ENCODE measurements at places on chromosomes 3 and 15.

- no peak for DNase-seq
Observed at GRCh38 chr3:77321646-77322045, 281.7 kb downstream of the ROBO2 start.

- DNase-seq, result no peak
Observed at GRCh38 chr15:34370129-34370528, 3.1 kb upstream of the LPCAT4 start.

- DNase-seq, result no peak
Observed at GRCh38 chr3:69201658-69202057, 79.3 kb upstream of the LMOD3 start.

GRCh38 chr15:89740137-89740536 lies 10.9 kb downstream of the MESP1 start:
- DNase-seq, result peak; percentile 68

DNA sequence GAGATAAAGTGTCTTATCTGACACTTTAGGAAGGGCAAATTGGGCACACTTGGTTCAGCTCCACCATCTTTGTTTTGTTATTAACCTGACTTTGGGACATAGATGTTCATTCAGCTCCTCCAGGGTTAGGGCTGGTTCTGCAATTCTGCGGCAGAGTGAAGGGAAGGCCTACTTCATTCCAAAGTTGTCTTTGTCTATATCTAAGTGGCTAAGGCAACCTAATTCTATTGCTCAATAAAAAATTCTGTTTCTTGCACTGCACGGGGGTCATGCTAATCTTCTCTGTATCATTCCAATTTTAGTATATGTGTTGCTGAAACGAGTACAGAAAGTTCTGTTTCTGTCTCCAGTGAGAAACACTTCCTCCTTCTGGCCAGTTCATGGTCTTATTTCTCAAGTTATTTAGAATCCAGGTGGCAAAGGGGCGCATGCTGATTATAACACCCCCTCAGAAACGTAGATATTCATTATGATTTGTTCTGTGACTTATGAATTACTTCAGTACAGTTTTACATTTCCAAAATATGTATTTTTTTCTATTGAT lies 53.5 kb downstream of the PFN2 start:
- DNase-seq, result no peak

GRCh38 chr3:71076361-71077002 lies 507.0 kb downstream of the FOXP1 start:
- DNase-seq, result no peak

- no peak for DNase-seq
Observed at GRCh38 chr3:138937690-138938055, 9.3 kb downstream of the FOXL2 start.

- no peak for DNase-seq
Observed at GRCh38 chr3:112046599-112046998, 12.1 kb downstream of the TMPRSS7 start.

DNA sequence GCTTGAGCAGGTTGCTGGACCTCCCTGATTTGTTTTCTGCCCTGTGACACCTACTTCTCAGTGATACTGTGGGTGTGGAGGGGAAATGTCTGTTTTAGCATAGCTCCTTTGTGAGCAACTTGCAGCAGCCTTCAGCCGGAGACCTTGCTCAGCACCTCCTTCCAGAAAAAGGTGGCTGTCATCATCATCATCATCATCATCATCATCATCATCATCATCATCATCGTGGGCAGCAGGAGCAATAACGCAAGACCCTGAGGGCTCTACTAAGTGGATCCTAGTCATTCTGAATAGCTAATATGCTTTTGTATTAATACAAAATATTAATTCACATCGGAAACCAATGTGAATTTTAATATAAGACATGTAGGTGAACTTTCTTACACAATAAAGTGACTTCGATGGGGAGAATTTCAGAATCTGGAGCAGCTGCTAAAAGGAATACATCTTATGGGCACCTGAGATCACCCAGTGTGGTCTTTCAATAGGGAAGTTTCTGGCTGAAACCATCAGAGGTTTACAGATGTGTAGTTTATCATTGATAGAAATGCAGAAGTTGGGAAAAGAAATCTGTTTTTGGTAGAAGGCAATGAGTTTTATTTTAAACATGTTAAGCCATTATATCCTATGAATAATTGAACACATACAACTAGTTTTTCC lies 8.6 kb downstream of the GABRR3 start:
- DNase-seq, result no peak

- DNase-seq, result no peak
Observed at GRCh38 chr15:88627463-88627862, 6.3 kb downstream of the AEN start.

- no peak for DNase-seq
Observed at GRCh38 chr3:138408751-138409570, 25.5 kb upstream of the ESYT3 start.

DNA sequence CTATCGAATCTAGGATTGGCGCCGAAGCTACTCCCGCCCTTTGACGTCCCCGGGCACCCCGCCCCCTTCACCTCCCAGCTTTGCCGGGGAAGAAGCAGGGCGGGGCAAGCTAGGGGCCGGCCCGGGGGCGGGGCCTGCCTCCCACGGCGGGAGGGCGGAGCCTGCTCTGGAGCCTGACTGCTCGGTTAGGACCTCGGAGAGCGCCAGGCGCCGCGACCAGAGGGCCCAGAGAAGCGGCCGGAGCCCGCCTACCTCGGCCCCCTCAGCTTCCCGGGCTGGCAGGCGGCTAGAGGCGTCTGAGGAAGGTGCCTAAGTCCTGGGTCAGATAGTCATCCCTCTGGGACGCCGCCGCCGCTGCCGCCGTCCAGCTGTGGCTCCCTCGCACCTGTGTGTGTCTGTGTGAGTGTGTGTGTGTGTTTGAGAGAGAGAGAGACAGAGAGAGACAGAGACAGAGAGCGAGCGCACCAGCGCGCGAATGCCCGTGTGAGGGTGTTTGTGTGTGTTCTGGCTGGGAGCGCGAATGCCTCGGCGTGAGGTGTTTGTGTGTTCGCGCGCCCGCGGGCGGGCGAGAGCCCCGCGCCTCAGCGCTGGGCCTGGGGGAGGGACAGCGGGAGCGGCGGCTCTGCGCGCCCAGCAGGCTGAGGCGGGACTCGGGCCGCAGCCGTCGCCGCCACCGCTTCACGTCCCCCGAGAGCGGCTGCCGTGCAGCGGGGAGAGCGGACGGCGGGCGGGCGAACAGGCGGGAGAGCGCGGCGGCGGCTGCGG lies at the start of gene STXBP5L:
STXBP5L (plus strand) TSS at position 176 of the 765 bp plus-strand sequence. CDS start 1,374 bp downstream, outside the sequence.
- DNase-seq, result peak; percentile 9

- no peak for DNase-seq
Observed at GRCh38 chr3:44762690-44763089, 1.1 kb downstream of the KIF15 start.

DNA sequence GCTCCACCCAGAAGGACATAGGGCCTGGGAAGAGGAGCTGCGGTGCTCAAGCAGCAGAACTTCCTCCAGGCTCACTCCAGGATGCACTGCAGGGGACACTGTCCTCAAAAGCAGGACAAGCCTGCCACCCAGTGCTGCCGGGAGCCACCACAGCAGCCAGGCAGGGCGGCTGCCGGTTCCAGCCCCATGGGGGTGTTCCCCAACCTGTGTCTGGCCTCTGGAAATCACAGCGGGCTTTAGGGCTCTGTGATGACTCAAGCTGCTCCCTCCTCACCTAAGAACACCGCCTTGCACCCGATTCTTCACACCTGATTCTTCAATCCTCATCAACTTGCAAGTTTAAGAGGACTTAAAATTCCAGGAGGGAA lies 71.9 kb upstream of the SLC6A11 start:
- no peak for DNase-seq

GRCh38 chr3:126270145-126270811 lies 86.9 kb downstream of the KLF15 start:
- no peak for DNase-seq

DNA sequence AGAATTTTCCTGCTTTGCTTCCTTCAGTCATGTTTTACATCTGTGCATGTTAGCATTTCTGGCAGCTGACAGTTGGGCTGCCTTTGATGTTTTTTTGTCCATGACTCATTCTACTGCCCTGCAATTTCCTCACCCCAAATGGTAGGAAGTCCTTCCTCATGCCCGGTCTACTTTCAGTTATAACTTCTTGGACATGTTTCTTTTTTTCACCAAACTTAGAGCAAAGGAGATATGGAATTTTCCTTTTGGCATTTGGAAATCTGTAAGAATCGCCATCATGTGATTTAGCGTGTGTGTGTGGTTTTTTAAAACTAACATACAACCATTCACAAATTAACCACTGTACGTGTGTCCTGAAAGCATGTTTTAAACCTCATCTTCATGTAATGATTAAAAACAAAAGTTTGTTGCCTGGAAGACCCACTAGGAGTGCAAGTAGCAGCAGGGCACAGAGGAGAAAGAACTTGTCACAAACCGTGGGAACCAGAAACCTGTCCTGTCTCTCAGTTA lies 430.7 kb upstream of the CFAP20DC start:
- no peak for DNase-seq

DNA sequence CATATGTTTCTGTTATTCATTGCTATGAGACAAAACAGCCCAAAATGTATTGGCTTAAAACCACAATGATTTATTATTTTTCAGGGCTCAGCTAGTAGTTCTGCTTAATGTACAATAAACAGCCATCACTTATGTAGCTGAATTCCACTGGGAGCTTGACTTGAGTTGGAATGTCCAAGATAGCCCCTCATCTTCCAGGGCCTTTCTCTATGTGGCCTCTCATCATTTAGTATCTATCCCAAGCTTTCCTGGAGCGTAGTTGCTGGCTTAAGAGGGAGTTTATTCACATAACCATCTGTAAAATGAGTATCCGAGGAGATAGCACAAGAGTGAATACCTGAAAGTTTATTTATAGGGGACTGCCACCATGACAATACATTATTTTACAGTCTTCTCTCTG lies 176.8 kb downstream of the EPHA6 start:
- no peak for DNase-seq

DNA sequence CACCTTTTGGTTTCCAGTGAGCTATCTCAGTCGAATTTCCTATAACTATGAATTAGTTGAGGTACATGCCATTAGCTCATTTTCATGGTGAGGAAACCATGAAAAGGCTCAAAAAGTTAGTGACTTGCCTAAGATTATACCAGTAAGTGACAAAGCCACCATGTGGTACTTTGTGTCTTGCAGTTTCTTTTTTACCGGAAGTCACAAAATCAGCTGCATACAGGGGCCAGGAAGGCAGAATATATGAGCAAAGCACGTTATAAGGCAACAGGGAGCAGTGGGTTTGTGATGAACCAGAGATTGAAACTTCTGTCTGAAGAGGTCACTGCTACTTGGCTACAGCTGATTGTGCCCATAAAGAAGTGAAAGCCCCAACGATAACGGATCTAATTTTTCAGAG lies 50.3 kb downstream of the CMTM8 start:
- DNase-seq, result no peak

DNA sequence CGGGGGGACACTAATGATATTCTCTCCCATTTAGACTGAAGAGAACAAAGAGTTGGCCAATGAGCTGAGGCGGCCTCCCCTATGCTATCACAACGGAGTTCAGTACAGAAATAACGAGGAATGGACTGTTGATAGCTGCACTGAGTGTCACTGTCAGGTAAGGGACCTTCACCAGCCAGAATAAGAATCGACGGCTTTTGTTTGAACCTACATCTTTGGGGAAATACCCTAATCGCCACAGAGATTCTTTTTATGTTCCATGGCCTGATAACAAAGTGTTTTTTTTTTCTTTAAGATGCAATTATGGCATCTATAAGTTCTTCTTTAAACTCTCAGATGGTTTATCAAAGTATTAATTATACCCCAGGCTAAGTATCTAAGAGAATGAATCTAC lies 3.4 kb downstream of the THBS1 start:
- DNase-seq, result peak; percentile 36

- DNase-seq, result no peak
Observed at GRCh38 chr3:186247821-186248814, 113.9 kb downstream of the DGKG start.

- no peak for DNase-seq
Observed at GRCh38 chr3:175378348-175378747, 519.2 kb downstream of the NAALADL2 start.

GRCh38 chr15:73022161-73022560 lies 30.1 kb upstream of the NEO1 start:
- no peak for DNase-seq

GRCh38 chr3:6204891-6205290 lies 656.0 kb upstream of the GRM7 start:
- no peak for DNase-seq

DNA sequence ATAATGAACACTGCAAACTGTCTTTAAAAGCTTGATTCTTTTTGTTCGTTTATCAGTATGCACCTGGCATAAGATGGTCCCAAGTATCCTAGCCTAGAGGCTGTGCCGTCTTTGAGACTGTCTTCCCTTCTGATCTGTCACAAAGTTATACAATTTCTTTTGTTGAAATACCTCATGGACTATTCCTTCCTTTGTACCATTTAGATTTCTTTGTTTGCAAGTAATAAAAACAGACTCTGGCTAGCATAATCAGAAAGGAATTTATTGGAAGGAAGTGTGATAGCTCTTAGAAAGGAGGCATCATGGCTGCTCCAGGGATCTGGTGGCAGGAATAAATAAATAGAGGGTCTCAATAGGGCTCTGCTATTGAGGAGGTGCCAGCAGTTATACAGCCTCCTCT lies 280.4 kb downstream of the SLC9A9 start:
- peak; percentile 20 for DNase-seq

- DNase-seq, result no peak
Observed at GRCh38 chr3:85903434-85903833, 944.6 kb downstream of the CADM2 start.

DNA sequence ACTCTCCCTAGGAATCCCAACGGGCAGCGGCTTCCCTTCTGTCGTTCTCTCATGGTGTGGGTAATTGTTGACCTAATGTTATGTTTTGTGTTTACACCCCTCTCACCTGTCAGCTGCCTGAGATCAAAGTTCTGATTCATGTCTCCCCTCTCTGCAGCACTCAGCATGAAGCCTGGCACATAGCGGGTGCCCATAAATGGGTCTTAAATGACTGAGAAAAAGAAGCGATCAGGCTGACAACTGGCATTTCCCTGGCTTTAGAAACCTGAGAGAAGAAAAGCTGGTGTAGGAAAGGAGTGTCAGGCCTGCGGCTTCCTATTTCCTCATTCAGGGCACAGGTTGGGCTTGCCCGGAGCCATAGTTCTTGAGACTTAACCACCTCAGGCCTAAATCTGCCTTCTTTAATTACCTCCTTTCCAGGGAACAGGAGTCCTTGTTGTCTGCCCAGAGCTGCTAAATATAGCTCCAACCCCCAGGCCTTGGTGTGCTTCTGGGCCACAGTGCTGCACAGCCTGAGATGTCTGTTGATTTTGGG lies 31.8 kb downstream of the LPP start:
- no peak for DNase-seq

- no peak for DNase-seq
Observed at GRCh38 chr15:31161951-31162350, 60.4 kb upstream of the TRPM1 start.

DNA sequence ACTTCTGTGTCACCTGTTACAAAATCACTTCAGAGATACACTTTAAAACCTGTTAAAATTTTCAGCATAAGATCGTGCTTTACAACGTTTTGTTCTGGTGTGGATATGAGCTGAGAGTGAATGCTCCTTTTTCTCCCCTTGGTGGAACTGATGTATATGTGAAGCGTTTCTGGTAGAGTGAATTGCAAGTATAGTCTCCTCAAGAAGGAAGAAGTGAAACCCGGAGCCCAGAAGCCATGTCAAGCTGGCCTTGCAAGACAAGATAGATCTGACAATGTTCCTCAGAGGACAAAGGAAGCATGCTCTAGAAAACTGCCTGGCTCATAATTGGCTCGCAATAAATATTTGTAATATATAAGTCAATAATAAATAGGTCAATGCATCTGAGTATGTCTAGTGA lies 23.6 kb downstream of the SERPINI2 start:
- DNase-seq, result no peak

All from glomerular endothelial cell (primary cell).